ENCODE measurements at places on chromosomes 1 and 21.

GRCh38 chr1:209537336-209538114, 46.0 kb upstream of the CAMK1G start:
- no peak for DNase-seq

GRCh38 chr1:69295265-69295664, 272.5 kb upstream of the LRRC7 start:
- no peak for DNase-seq

DNA sequence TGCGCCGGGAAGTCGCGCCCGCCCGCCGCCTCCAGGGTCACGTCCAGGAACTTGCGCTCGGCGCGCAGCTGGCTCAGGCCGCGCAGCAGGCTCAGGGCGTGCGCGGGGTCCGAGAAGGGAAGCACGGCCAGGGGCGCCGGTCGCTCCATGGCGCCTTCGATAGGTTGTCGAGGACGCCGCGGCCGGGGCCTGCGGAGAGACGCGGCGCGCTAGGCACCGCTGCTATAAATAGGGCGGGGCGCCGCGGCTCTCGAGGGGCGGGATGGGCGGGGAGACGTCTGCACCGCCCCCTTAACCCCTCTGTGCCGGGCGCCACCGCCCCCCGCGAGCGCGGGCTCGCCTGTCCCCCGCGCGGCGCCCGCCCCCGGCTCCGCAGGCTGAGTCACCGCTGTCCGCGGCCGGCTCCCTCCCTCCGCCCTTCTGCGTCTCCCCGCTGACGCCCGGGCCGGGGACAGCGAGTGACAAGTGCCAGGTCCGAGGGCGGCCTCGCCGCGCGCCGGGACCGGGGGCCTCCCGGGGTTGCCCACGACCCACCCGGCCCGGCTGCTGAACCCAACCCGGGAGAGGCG, at the start of gene KLHL21:
Gene KLHL21 (minus strand): TSS at position 201 of the 569 bp plus-strand sequence. CDS start 52 bp downstream, at position 149.
- DNase-seq: peak; percentile 74

GRCh38 chr1:46667782-46668760, at the start of gene ATPAF1:
Gene ATPAF1, minus strand, starts transcription at chr1:46668364. Its CDS starts 42 bp downstream, at chr1:46668322.
- peak; percentile 82 for DNase-seq

DNA sequence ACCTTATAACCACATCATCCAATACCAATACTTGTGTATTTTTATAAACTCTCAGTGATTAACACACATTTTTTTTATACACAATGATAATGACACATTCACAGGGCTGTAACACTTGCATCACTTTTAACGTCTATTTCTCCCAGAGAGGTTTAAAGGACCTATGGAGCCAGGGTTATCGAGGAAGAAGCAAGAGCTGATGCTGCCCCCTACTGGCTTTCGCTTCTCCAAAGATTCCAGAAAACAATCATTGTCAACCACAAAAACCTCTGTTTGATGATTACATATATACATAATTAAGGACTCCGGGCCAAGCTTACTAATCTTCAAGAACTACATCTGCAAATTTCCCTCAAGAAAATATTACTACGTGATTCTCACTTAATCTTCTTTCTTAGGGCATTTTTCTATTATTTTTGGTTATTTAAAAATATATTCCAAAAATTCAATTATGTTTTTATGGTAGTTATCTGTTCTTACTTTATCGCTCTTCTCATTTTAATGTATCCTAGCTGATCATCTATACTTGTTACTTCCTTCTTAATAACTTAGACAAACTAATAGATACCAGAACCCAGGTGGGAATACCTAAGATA, 214.5 kb downstream of the VAV3 start:
- peak; percentile 64 for DNase-seq

All from A549 (cell line).